SK-N-SH (cell line): ENCODE measurements at places on chromosomes 2 and 18.
A peak's percentile ranks its signal among the peaks of the same experiment; 100 is the strongest.

- DNase-seq = peak; percentile 32
- no peaks in the 10 kb centered on the region for H3K27me3 ChIP-seq
- no peaks in the 10 kb centered on the region for H3K36me3 ChIP-seq
- peak overlapping the region; percentile 97 for H3K27ac ChIP-seq
These were observed 80.1 kb downstream of the FHOD3 start for GRCh38 chr18:36377626-36378025.

DNA sequence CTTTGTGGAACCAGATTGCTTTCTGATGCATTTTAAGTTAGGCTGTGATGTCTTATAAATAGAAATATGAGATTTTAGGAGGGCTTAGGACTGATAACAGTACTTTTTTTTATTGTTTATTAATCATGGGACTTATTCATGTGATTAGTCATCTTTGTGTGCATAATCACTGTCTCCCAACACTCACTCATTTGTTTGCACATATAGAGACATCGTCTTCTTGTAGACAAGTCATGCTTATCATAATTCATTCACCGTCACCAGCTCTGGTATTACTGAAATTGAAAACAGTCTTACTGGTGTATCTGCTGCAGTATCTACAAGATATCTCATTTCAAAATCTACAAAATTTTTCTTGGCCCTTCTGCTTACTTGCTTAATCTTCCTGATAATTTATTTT lies 45.8 kb downstream of the WDR7 start:
- H3K36me3 ChIP-seq = peaks cover 6% of the 10 kb centered on the region
- H3K27me3 ChIP-seq = no peaks in the 10 kb centered on the region
- no peak overlapping the region for H3K4me3 ChIP-seq
- H3K27ac ChIP-seq = no peak overlapping the region

DNA sequence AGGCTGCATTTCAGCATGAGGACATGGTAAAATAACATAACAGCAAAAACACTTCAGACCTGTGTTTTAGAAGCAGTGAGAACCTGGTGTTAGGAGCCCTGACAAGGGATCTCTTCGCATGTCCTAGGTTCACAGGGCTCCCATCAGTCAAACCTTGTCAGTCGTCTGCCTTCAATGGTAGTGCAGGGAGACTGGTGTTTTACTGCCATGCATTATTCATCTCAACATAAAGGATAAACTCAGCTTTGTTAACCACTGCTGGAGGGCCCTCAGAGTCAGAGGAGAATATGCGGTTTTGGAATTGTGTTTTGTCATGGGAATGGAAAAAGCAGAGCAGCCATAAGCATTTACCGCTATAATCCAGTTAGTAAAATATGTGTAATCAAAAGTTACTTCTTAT lies 275.9 kb upstream of the GCFC2 start:
- no peak for DNase-seq
- H3K27ac ChIP-seq = no peak overlapping the region
- no peaks in the 10 kb centered on the region for H3K36me3 ChIP-seq
- H3K4me1 ChIP-seq = peaks cover 2% of the 10 kb centered on the region

DNA sequence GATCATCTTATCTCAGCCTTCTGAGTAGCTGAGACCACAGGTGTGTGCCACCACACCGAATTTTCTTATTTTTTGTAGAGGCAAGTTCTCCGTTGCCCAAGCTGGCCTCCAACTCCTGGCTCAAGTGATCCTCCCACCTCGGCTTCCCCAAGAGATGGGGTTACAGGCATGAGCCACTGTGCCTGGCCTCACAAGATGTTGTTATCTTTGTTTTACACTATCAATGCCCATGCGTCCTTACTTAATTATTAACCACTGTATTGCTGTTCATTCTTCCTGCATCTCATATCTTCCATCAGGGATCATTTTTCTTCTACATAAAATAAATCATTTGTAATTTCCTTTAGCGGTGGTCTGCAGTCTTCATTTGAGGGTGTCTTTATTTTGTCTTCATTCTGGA lies 181.9 kb downstream of the TGIF1 start:
- 0 out of 2 replicates have a peak, but pooled peaks cover 4% of the 10 kb centered on the region for H3K4me1 ChIP-seq
- H3K27me3 ChIP-seq = no peaks in the 10 kb centered on the region
- DNase-seq = no peak
- no peak overlapping the region for H3K27ac ChIP-seq
- H3K36me3 ChIP-seq = no peaks in the 10 kb centered on the region

- no peak overlapping the region for H3K27ac ChIP-seq
- DNase-seq = peak; percentile 60
- H3K36me3 ChIP-seq = no peaks in the 10 kb centered on the region
- no peaks in the 10 kb centered on the region for H3K27me3 ChIP-seq
- H3K4me1 ChIP-seq = no peaks in the 10 kb centered on the region
These were observed 109.6 kb upstream of the CYRIA start for GRCh38 chr2:16774980-16775898.

DNA sequence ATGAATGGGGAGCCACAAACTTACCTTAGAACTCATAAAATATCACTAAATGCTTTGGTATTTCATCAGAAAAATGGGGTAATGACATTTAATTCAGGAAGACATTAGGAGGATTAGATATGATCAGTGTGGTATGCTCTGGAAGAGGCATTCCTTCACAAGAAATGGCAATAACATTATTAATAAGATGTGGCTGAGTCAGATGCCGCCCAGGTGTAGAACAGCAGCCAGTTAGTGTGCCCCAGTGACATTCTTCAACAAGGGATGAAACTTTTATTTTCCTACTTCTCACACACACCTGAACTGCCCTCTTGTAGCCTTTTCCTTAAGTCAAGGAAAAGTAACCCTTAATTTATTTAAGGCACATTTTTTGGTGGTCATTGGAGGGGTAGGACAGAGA lies 69.2 kb upstream of the DYNAP start:
- no peaks in the 10 kb centered on the region for H3K36me3 ChIP-seq
- no peak overlapping the region for H3K27ac ChIP-seq
- DNase-seq = no peak
- no peaks in the 10 kb centered on the region for H3K27me3 ChIP-seq
- H3K4me1 ChIP-seq = no peaks in the 10 kb centered on the region

DNA sequence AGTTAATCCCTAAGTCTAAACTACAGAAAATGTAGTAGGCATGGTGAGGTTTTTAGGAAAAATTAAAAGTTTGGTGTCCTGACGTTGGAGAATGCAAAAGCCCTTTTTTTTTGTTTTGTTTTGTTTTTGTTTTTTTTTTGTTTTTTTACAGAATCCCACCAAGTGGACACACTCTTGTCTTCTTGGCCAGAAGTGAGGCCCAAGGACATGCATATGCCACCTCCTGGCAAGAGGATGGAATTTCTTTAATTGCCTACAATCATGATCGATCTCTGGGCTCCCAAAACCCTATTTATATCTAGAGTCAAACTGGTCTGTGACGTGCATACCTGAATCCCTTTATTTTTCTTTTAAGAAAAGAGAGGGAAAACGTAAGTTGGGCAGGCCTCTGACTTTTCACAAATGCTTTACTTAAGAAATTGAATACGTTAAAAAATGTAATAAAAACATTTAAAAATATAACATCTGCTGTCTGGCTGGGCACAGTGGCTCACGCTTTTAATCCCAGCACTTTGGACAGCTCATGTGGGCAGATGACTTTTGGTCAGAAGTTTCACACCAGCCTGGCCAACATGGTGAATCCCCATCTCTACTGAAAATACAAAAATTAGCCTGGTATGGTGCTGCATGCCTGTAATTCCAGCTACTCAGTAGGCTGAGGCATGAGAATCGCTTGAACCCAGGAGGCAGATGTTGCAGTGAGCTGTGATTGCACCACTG lies 502.7 kb downstream of the CBLN2 start:
- no peak overlapping the region for H3K4me3 ChIP-seq
- no peaks in the 10 kb centered on the region for H3K27me3 ChIP-seq
- no peak for DNase-seq

- H3K27me3 ChIP-seq = no peaks in the 10 kb centered on the region
- H3K4me3 ChIP-seq = no peak overlapping the region
- H3K36me3 ChIP-seq = peaks cover 8% of the 10 kb centered on the region
- H3K4me1 ChIP-seq = peaks cover 32% of the 10 kb centered on the region
- DNase-seq = peak; percentile 61
- H3K27ac ChIP-seq = no peak overlapping the region; the same call in 1 of the 2 replicates
These were observed 96.2 kb downstream of the CABLES1 start for GRCh38 chr18:23231340-23232021.

- H3K4me3 ChIP-seq = no peak overlapping the region
- DNase-seq = no peak
- H3K27me3 ChIP-seq = no peaks in the 10 kb centered on the region
- no peaks in the 10 kb centered on the region; the same call in 1 of the 2 replicates for H3K4me1 ChIP-seq
- no peak overlapping the region for H3K27ac ChIP-seq
These were observed 151.6 kb downstream of the CSRNP3 start for GRCh38 chr2:165621086-165621560.

DNA sequence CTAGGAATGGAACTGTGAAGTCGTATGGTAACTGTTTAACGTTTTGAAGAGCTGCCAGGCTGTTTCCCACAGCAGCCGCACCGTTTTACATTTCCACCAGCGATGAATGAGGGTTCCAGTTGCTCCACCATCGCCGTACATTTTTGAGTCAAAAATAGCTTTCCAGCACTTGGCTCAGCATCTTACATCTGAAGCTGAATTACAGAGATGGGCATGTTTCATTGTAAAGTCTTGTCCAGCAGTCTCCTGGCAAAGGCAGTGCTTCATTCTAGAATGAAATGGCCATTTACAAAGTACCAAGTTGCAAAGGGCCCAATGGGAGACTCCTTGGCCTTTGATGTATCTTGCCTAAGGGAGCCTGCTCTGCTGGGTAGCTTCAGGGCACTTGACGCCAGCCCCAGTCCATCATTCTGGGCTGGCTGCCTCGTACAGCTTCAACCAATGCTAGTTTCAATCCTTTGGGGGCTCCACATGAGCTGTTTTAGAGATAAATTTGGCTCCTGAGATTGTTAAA lies 45.1 kb downstream of the ATIC start:
- H3K4me3 ChIP-seq = no peak overlapping the region
- no peak for DNase-seq

- no peak for DNase-seq
- peaks cover 16% of the 10 kb centered on the region for H3K4me1 ChIP-seq
- peak overlapping the region; percentile 76 for H3K4me3 ChIP-seq
These were observed 825 bp downstream of the GRB14 start for GRCh38 chr2:164620457-164620856.

DNA sequence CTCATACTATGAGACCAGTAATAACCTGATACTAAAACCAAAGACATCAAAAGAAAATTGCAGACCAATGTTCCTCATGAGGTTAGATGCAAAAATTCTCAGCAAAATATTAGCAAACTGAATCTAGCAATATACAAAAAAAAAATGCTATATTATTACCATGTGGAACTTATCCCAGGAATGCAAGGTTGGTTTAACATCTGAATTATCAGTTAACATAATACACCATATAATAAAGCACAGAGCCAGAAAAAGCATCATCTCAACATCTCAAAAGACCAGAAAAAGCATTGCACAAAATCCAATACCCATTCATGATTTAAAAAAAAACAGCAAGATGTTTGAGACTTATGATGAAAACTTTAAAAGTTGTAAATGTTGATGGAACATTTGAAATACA lies 8.3 kb upstream of the ZCCHC2 start:
- no peak overlapping the region for H3K4me3 ChIP-seq
- H3K36me3 ChIP-seq = no peaks in the 10 kb centered on the region
- H3K4me1 ChIP-seq = no peaks in the 10 kb centered on the region

GRCh38 chr2:84278386-84278785 lies 180.7 kb downstream of the SUCLG1 start:
- no peak overlapping the region for H3K4me3 ChIP-seq
- H3K36me3 ChIP-seq = no peaks in the 10 kb centered on the region
- no peaks in the 10 kb centered on the region for H3K27me3 ChIP-seq
- DNase-seq = no peak
- no peak overlapping the region for H3K27ac ChIP-seq

DNA sequence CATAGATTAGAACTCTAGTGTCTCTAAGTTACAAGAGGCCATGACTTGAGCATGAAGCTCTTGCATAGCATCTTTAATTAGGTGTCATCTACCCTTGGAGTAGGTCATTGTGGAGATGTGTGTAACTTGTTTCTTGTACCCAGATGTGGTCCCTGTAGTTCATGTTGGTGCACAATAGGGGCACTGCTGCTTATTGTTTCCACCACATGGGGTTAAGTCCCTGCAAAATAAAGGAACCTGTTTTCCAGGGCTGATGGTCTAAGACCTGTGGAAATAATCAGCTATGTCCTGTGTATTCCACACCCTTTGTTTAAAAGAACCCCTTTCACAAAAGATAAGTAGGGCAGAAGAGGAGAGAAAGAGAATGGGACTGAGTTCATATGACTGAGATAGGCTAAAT lies 28.6 kb downstream of the ASXL3 start:
- no peak overlapping the region for H3K27ac ChIP-seq
- no peaks in the 10 kb centered on the region for H3K4me1 ChIP-seq
- DNase-seq = no peak
- no peaks in the 10 kb centered on the region for H3K36me3 ChIP-seq

DNA sequence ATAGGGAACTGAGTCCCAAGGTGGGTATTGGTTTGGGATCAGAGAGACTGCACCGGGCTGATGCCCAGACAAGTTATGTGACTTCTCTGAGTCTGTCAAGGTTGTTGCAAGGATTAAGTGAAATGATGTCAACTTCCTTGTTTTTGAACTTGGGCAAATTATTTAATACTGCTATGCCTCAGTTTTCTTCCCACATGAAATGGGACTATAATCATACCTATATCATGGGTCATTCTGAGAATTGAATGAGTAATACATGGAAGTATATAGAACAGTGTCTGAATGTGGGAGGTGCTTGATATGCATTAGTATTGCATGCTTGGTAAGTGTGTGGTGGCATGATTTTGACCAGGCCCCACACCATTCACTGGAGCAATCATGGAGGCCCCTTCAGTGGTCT lies 99.0 kb downstream of the PRKCE start:
- no peak for DNase-seq
- H3K4me3 ChIP-seq = no peak overlapping the region
- H3K27ac ChIP-seq = no peak overlapping the region
- H3K36me3 ChIP-seq = no peaks in the 10 kb centered on the region
- no peaks in the 10 kb centered on the region for H3K27me3 ChIP-seq
- peaks cover 22% of the 10 kb centered on the region; the same call in 1 of the 2 replicates for H3K4me1 ChIP-seq

DNA sequence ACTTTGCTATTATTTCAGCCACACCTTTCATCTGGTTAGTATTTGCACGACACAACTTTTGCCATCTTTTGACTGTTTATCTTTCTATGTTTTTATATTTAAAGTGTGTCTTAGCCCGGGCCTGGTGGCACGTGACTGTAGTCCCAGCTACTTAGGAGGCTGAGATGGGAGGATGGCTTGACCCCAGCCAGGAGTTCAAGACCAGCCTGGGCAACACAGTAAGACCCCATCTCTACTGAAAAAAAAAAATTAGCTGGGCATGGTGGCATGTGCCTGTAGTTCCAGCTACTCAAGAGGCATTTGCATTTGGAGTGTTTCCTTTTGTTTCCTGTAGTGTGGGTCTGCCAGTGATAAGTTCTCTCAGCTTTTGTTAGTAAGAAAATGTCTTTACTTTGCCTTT lies 88.7 kb upstream of the GLI2 start:
- H3K4me1 ChIP-seq = no peaks in the 10 kb centered on the region
- no peak overlapping the region for H3K4me3 ChIP-seq
- H3K27ac ChIP-seq = no peak overlapping the region
- H3K27me3 ChIP-seq = peaks cover 5% of the 10 kb centered on the region; the same call in 1 of the 2 replicates
- no peaks in the 10 kb centered on the region for H3K36me3 ChIP-seq
- no peak for DNase-seq

- no peak for DNase-seq
- no peak overlapping the region for H3K4me3 ChIP-seq
- H3K4me1 ChIP-seq = peaks cover 9% of the 10 kb centered on the region; the same call in 1 of the 2 replicates
- H3K27me3 ChIP-seq = no peaks in the 10 kb centered on the region; the same call in 1 of the 2 replicates
- H3K36me3 ChIP-seq = no peaks in the 10 kb centered on the region
These were observed 77.7 kb upstream of the APCDD1 start for GRCh38 chr18:10376731-10377130.
